ENCODE measurements at places on chromosomes 13 and 19.

GRCh38 chr13:80262051-80262695 is 78.8 kb downstream of the SPRY2 start:
- no peak for DNase-seq

- DNase-seq: no peak
Observed at GRCh38 chr19:54480051-54480450, 7.0 kb upstream of the CDC42EP5 start.

DNA sequence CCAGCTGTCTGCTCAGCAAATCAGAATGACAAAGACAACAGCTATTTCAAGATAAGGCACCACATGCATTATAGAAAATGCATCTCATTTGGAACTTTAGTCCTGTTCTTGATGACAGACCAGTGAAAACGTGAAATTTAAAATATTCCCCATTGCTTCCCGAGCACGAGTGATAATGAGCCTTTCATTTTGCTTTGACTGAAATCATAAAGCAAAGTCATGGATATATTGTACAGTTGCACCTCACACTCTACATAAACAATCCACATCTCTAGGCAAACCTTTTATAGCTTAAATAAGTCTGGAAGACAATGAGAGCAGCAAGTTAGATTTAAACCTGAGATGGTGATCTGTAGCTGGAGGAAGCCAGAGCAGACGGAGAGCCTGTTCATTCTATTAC is 79.1 kb downstream of the FAM216B start:
- DNase-seq: no peak

DNA sequence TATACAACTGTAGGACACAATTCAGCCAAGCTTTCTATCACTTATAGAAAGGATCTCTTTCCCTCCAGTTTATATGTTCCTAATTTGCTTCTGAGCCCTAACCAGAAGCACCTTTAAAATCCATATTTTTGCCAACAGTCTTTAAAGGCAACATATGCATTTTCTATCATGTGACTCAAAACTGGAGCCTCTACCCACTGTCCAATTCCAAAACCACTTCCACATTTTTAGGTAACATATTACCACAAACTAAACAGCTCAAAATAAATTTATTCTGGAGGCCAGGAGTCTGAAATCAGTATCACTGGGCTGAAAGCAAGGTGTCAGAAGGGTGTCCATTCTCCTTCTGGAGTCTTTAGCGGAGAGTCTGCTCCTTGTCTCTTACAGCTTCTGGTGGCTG is 15.9 kb upstream of the EFNB2 start:
- no peak for DNase-seq

GRCh38 chr19:18156841-18157464 is 4.0 kb downstream of the PIK3R2 start:
- DNase-seq: no peak

GRCh38 chr13:30052120-30052519 is 201.7 kb upstream of the UBL3 start:
- DNase-seq: no peak

Data from activated CD8-positive, alpha-beta memory T cell treated with anti-CD3 and anti-CD28 coated beads for 4 hours (primary cell).